Stimulated activated CD8-positive, alpha-beta memory T cell treated with anti-CD3 and anti-CD28 coated beads, Interleukin-4, amount 100 ng/mL, for 1 hour (primary cell): ENCODE measurements at places on chromosomes 6 and 20.

GRCh38 chr6:12280458-12280857 is 9.7 kb upstream of the EDN1 start:
- no peak for DNase-seq

DNA sequence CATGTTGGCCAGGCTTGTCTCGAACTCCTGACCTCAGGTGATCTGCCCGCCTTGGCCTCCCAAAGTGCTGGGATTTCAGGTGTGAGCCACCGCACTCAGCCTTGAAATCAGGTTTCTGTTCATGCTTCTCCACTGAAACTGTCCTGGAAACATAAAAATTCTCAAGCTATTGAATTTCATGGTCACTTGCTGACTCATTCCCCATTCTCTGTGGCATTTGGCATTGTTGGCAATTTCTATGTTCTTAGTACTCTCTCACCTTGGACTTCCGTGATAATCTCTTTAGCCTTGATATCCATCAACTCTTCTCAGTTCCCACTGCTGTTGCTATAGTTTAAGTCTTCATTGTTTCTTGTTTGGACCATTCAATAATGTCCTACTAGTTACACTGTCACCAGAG is 6.2 kb downstream of the SEL1L2 start:
- no peak for DNase-seq

GRCh38 chr6:142893088-142893487 is 51.9 kb downstream of the HIVEP2 start:
- no peak for DNase-seq

DNA sequence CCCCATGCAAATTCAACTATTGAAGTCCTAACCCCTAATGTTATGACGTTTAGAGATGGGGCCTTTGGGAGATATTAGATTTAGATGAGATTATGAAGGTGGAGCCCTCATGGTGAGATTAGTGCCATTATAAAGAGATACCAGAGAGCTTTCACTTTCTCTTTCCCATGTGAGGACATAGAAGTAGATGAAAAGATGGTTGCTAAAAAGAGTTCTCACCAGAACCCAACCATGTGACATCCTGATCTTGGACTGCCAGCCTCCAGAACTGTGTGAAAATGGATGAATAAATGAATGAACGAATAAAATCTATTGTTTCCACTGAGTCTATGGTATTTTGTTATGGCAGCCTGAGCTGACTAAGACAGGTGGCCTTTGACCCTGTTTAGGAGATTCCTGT is 50.6 kb upstream of the FBXO30 start:
- no peak for DNase-seq

GRCh38 chr20:39800548-39800947 is 838.4 kb downstream of the DHX35 start:
- no peak for DNase-seq

GRCh38 chr6:14819001-14819400 is 426.9 kb upstream of the JARID2 start:
- no peak for DNase-seq

DNA sequence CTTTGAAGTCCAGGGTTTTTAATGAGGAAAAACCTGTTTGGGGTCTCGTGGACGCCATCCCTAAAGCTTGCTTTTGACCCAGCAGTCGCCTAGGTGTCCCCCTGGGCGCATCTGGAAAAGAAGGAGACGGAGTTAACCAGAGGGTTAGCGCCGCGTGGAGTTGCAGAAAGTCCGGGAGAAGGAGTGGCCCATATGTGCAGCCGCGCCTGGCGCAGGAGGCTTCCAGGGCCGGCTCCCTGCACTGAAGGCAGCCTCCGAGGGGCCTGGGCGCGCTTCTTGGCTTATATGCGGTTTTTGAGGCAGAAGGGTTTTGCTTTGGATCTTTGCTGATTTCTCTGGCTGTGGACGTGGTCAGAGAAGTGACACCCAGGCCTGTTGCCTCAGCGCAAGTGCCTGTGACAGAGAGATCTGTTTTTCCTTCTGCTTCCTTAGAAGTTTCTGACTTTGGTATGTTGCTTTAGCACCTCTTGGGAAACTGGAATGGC is 987 bp downstream of the TMEM181 start:
- no peak for DNase-seq

DNA sequence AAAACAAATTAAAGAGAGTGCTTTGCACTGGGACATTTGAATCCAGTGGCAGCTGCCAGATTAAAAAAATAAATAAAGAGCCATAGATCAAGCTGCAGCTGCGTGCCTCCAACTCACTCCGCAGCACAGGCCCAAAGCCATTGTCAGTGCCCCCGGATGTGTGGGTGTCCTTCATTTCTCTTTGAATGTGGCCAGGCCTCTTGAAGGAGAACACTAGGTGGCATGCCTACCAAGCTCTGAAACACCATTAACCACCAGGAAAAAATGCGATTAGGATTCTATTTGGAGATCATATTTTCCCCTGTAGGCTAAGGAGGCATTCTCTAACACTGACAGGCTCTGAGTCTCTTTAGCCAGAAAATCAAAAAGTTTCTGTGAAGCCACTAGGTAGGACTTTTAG is 549.8 kb downstream of the PRKN start:
- no peak for DNase-seq

DNA sequence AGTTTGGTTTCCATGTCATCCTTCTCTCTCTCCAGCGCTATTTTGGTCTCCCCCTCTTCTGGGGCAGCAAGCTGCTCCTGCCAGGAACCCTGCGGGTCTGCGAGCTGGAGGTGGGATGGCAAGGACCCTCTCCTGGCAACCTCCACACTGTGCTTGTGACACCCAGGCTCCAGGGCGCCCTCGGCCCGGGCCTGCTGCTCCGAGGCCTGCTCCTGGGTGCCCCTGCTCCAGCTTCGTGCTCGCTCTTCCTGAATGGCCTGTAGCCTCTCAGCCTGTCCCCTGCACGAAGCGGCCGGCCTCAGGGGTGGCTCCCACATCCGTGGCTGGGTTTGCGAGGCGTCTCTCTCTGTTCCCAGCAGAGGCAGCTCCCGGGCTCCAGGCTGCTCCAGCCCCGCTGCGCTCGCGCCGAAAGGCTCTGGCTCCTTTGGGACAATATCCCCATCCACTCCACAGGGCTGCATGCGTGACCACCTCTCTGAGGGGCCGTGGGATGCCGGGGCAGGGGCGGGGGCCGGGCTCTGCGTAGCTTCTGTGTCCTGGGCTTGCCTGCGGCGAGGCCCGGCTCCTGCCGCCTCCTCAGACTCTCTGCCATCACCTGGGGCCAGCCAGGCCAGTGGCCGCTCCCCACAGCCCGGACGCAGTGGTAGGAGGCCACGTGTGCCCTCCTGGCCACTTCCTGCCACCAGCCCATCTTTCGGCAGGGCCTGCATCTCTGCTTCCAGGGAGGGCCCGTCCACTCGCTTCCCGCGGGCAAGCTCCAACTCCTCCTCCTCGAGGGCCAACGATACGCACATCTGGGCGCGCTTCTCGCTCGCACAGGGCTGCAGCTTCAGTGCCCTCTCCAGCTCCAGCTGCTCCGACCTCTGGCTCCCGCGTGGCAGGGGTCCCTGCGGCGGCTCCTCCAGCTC is 68.9 kb downstream of the GINS1 start:
- DNase-seq = no peak

- DNase-seq = no peak
These were observed 52.4 kb upstream of the PLN start for GRCh38 chr6:118495485-118496280.

DNA sequence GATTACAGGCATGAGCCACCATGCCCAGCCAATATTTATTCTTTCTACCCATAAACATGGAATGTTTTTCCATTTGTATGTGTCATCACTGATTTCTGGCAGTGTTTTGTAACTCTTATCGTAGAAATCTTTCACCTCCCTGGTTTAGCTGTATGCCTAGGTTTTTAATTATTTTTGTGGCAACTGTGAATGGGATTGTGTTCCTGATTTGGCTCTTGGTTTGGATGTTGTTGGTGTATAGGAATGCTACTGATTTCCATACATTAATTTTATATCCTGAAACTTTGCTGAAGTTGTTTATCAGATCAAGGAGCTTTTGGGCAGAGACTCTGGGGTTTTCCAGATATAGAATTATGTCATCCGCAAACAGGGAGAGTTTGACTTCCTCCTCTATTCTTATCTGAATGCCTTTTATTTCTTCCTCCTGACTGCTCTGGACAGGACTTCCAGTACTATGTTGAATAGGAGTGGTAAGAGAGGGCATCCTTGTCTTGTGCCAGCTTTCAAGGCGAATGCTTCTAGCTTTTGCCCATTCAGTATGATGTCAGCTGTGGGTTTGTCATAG is 198.6 kb downstream of the ZDHHC14 start:
- no peak for DNase-seq

GRCh38 chr6:136031982-136032381 is 180.5 kb downstream of the PDE7B start:
- DNase-seq = no peak

GRCh38 chr20:63837479-63837878 is 6.4 kb upstream of the ZBTB46 start:
- DNase-seq = no peak

GRCh38 chr6:11536795-11537194 is 754 bp upstream of the TMEM170B start:
- no peak for DNase-seq

DNA sequence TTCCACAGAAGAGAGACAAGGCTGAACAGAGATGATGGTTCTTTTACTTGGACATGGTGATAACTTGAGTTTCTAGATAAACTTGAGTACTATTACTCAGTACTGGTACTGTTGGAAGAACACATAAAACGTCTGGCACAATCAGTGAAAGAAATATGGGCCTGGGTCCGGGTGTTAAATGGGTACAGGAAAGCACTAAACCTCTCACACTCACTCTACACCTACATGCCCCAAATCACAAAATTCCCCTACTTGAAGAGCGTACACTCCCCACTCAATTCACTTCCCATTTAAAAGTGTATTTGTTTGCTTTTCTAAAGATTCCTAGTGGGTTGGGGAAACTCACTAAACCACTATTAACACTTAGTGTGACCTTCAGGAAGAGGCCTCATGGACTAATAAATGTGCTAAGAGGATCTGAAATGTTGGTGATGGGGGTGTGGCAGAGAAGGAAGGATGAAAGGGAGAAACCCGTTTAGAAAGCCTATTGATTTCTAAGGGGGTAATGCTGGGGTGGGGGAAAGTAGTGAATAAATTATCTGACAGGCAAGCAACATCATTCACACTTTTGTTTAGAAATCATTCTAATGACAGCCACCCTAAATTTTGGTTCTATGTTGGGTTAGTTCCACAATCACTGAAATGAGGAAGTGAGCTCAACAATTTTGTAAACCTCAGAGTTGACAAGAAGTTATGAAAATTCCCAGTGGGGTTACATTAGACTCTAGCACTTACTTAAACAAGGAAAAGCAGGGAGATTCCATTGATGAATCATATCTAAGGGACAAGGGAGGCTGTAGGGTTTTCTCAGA is 222.6 kb upstream of the MARCKS start:
- DNase-seq = no peak

DNA sequence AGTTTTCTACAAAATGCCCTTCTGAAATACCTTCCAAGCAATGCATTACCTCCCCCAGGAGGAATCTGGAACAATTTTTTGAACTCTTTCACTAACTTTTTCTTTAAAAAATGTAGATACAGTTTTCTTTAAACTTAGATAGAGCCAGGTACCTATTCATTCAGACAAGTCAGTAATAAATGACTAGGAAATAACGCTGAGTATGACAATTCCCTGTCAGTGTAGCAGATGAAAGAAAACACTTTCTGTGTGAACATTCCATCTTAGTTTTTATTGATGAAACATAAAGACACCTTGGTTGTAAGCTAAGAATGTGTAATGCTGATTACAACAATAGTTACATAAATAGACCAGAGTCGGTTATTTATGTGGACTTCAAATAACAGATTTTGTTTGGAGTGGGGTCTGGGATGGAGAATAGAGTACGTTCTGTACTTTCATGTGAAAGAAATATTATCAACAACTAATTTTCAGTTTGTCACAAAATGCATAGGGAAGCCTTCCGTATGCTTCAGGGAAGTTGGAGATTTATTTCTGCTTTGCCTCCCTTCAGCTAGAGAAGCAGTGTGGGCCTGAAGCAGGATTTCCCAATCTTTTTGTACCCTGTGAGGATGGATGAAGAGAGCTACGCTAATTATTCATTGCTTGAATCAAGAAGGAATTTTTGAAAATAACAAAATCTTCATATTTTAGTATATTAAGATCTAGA is 19.2 kb upstream of the QKI start:
- no peak for DNase-seq
